ENCODE measurements at places on chromosomes 12 and 14.

- no peak for DNase-seq
Measured at GRCh38 chr12:116959845-116960514, 49.2 kb downstream of the FBXW8 start.

DNA sequence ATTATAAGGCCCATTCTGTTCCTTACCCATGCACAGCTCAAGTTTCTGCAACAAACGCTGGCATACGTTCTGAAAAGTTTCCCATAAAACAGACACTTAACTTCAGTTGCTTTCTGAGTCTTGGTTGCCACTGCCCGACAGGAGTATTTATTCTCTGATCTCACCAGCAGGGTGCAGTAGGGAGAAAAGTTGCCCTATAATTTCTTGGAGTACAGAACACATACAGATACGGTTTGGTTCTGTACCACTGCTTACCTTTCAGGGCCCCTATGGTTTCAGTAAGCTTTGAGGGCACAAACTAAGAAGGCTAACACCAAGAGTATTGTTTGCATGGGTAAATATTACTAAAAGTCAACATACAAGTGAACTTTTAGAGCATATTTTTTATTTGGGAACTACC is 77.9 kb downstream of the SPATA7 start:
- DNase-seq: no peak

- DNase-seq: no peak
Measured at GRCh38 chr12:29043069-29043468, 106.0 kb upstream of the FAR2 start.

- DNase-seq: no peak
Measured at GRCh38 chr12:30197392-30198057, 413.8 kb upstream of the TMTC1 start.

DNA sequence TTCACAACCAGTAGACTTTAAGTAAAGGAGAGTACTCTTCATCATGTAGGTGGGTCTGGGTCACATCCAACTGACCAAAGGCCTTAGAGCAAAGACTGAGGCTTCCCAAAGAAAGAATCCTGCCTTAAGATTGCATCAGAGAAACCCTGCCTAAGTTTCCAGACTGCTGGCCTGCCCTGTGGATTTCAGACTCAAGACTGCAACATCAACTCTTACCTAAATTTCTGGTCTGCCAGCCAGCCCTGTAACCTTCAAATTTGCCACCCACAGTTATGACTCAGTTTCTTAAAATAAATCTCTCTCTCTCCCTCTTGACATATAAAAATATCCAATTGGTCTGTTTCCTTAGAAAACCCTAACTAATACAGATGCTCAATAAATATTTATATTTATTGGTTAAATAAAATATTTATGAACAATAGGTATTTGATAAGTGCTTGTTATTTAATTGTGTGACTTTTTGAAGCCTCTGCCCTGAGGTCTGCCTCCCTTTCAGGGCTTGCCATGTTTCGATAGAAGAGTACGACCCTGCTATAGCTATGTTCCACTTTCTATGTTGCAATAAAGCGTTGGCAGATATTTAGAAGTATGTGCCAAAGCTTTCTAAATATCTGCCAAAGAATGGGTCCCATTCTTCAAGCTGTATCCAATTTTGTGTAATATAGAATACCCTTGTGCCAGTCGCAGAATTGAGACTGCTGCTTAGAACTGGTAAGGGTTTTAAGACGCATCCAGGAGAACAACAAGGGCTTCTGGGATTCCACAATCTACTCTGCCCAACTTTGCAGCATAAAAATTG is 65.7 kb downstream of the TMEM30B start:
- no peak for DNase-seq

- DNase-seq: no peak
Measured at GRCh38 chr14:89251061-89251460, 166.0 kb downstream of the FOXN3 start.

DNA sequence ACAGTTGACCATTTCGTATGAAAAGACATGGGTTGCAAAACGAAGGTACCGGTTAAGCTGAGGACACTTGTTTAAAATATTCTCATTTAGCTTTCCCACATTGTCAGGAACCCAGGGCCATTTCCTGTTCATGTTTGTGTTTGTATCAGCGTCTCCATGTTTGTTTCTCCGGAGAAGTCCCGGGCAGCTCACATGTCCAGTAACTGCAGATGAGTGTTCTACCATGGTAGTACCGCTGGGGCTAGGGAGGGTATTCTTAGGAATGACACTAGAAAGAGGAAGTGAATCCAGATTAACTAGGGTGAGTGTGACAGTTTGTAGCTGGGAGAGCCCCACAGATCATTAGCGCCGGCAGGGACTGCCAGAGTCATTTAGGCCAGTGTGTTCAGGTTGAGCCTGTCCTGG is 50.0 kb upstream of the EVL start:
- DNase-seq: no peak

- no peak for DNase-seq
Measured at GRCh38 chr14:24266344-24267244, 3.6 kb upstream of the TGM1 start.

- no peak for DNase-seq
Measured at GRCh38 chr12:118038137-118038536, 21.6 kb downstream of the RFC5 start.

DNA sequence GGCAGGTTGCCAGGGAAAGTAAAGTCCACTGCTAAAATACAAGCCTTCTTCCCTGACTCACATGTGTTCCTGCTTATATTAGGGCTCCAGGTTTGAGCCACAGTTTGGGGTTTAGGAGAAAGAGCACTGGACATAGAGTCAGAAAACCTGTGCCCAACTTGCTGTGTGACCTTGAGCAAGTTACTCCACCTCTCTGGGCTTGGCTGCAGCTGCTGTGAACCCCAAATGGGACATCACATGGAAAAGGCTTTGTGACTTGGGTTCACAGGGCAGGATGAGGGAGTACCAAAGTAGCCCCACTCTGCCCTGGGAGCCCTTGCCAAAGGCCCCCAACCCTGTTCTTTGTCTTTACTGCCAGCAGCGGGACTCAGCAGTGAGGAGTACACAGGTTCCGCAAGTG is 79.0 kb upstream of the NOS1 start:
- DNase-seq: no peak

GRCh38 chr12:7264538-7264937 is 39.3 kb upstream of the ACSM4 start:
- DNase-seq: no peak

DNA sequence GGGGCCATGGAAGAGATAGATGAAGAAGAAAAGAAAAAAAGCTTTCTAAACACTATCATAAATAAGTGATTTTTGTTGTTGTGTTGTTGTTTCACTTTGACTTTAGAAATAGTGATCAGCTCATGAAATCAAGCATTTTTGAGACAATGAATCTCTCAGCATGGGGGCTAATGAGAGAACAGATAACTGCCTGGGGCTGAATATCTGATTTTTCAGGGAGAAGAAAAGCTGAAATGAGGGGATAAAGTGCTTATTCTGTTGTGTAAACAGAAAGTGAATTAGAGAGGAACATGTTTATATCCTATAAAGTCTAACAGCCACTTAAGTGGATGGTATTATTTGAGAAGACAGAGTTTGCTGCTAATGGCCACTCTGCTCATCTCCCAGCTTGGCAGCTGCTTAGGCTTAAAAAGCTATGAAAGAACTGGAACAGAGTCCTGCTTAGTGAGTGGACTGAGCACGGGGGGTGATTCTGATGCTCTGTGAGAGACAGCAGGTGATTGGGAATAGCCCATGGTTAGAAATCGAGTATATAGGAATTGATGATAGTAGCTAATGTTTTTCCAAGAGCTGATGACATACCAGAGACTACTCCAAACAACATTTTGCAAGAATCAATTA is 646.1 kb upstream of the TMEM132C start:
- DNase-seq: no peak

DNA sequence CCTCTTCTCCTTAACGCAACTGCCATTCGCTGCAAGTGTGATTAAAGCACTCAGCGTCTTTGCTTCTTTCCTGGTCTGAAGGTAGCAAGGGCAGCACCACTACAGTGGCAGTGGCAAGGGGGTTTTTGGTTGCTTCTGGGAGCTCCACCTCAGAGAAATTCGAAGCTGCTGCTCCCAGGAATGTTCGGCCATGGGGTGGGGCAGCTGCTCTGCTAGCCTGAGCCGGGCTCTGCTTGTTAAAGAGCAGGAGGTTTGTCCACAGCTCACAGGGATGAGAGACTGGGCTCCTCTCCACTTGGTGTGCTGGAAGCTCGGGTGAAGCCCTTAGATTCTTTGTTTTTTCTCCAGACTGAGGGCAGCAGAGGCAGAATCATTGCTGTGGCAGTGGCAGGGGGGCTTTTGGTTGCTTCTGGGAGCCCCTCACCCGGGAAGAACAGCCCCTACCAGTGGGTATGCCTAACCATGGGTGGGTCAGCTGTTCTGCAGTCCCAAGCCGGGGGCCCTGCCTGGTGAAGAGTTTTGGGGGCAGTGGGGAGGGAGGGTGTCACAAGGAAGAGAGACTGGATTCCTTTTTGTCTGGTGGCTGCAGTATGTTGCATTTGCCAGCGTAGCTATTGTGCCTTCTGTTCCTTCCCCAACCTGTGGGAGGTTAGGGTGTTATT is 340.2 kb downstream of the AEBP2 start:
- peak; percentile 36 for DNase-seq

DNA sequence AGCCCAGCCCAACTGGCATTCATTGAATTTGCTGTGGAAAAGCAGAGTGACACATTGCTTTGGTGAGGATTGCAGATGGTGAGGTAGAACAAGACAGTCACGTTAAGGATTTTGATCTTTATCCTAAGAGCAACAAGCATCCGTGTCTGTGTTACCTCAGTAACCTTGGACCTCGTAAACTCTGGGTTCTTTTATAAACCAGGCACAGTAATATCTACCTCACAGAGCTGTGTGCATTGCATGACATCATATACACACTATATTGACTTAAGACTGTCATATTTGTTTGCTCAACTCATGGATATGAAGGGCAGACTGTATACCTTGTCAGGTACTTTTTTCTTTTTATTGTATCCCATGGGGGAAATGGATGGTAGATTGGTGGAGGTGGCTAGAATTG is 156.2 kb downstream of the ETV6 start:
- no peak for DNase-seq

DNA sequence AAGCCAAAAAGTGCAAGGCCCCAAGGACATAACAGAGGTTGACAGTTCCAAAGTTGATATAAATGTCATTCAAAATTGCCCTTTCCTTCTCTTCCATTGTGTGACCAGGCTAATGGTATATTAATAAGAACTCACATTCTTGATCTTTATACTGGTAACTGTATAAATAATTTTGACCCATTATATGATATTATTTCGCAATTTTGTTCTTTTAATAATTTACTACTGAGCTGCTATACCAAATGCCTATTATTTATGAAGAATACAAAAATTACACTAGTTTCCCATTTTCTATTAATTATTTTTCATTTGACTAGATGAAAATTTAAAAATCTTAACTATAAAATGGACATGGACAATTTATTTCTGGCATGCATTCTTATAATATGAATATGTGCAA is 370.2 kb downstream of the SOX5 start:
- DNase-seq: no peak

- no peak for DNase-seq
Measured at GRCh38 chr14:50734950-50735695, 67.0 kb upstream of the SAV1 start.

- no peak for DNase-seq
Measured at GRCh38 chr12:121378736-121379135, 21.2 kb upstream of the RNF34 start.

DNA sequence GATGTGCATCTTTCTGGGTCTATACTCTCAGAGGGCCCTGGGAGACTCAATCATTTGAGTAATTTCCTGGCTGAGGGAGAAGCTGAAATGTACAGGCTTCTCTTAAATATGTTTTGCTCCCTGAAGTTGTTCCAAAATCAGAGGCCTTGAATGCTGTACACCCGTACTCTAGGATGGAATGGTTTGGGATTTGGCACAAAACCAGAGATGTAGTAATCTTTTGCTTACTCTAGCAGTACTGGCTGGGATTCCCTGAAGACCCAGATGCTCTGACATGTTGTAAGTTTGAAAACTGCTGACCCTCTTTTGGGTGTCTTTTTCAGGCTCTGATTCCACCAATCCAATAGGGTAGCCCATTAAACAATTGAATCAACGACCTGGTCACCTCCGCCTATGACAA is 10.4 kb downstream of the ACACB start:
- no peak for DNase-seq

- DNase-seq: no peak
Measured at GRCh38 chr14:64387232-64387781, 846 bp upstream of the MTHFD1 start.

DNA sequence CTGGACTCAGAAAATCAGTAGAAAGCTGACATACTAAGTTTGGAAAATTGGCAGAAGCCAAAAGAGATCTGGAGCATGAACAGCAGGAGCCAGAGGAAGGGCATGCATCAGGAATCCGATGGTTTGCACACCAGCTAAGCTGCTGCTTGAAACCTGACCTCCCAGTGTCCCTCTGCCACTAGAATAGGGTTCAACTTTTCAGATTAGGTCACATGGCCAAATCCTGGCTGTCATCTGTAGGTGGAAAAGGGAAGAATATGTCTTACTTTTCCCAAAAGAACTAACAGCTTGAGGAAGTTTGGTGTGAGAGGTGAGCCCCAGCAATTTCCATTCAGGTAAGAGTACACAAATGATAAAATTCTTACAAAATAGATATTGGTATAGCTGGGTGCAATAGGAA is 732.6 kb downstream of the RERGL start:
- DNase-seq: no peak

All from right cardiac atrium (tissue), 5 donors.